ENCODE measurements at places on chromosomes 3 and 15. TPM values are rescaled to one million over a fixed set of nuclear protein-coding genes. Genes with fewer than 3 reads are reported as not detected.

DNA sequence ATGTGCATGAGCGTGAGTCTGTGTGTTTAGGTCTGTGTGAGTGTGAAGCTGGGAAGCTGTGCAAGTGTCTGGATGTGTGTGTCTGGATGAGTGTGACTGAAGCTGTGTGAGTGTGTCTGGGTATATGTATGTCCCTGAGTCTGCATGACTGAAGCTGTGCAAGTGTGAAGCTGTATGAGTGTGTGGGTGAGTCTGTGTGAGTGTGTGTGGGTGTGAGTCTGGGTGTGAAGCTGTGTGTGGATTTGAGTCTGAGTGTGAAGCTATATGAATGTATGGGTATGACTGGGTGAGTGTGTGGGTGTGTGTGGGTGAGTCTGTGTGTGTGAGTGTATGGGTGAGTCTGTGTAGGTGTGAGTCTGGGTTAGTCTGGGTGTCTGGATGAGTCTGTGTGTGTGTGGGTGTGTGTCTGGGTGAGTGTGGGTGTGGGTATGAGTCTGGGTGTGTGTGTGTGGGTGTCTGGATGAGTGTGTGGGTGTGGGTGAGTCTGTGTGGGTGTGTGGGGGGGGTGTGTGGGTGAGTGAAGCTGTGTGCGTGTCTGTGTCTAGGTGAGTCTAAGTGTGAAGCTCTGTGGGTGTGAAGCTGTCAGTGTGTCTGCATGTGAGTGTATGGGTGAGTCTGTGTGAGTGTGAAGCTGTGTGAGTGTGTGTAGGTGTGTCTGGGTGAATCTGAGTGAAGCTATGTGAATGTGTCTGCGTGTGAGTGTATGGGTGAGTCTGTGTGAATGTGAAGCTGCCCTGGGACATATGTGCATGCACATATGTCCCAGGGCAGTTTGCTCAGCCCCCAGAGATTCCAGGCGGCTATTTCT is 20.3 kb downstream of the MINAR1 start:
- no peak for DNase-seq

DNA sequence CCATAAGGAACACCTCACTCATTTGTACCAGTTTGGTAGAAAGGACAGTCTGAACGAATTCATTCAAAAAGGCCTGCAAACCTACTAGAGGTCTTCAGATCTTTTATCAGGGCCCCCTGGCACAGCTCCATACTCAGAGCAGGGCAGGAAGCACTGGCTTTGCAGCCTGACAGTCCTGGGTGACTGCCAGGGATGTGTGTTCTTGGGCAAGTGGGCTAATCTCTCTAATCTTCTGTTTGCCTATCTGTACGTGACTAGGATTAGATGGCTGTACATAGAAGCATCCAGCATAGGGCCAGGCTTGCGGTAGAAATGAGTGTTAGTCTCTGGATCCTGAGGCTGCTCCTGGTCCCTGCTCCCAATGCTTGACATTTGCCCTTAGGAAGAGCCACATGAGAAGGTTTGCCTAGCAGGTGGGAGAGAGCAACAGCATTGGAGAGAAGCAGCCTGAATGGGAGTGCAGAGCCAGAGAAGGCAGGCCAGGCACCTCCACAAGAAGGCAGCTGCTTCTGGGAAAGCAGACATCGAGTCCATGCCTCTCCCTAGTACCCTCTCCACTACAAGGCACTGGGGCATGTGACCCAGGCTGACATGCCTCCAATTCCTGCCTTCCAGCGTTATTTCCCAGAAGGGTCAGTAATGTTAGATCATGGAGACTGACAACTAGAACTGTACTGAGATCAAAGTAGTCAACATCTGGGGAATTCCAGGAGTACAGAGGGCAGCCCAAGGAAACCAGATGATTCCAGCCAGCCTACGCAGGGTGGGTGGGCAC is 1.0 kb upstream of the CXCR6 start:
- no peak for DNase-seq

STT3B gene
- 132 TPM for total RNA-seq

FBXO40 gene
- total RNA-seq = not detected

CGNL1 gene
- total RNA-seq = 5.4 TPM

DNA sequence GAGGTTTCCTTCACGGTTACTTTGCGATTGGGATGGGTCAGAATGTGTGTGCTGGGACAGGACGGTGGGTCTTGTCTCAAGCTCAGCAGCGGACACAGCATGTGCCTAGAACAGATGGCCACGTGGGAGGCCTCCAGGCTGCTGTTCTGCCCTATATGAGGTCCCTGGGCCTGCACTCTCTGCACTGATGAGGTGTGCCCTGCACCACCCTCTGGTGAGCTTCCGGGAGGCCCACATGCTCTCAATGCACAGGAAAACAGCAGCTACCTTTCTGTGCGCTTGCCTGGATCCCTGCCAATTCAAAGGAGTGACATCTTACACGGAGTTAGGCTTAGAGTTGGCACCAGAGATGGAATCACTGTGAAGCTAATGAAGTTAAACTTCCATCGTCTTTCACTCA is 59.8 kb downstream of the BOC start:
- no peak for DNase-seq

RNF168 gene
- 24.3 TPM for total RNA-seq

MUC20 gene
- total RNA-seq = 20.1 TPM

SEMA5B gene
- total RNA-seq = 0.32 TPM

TIMP4 gene
- total RNA-seq = 170 TPM

GRCh38 chr3:155270063-155270462 is 23.4 kb downstream of the STRIT1 start:
- DNase-seq = no peak

CCR3 gene
- total RNA-seq = not detected

SOX14 gene
- total RNA-seq = not detected

DNA sequence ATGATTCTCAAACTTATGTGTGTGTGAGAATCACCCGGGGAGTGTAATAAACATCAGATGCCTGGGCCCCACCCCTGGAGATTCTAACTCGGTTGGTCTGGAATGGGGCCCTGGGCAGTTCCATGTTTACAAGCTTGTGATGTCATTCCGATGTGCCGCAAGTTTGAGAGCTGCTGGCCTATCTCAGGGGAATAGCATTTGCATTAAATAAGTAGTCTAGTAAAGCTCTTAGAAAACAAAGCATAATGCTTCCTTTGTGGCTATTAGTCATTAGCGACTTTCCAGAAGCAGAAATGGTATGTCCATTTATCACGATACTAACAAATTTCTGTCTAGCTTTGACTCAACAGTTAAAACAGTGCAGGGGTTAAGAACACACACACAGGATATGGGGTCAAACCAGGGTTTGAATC is 20.9 kb downstream of the PGBD4 start:
- DNase-seq = no peak

GRCh38 chr15:41648770-41649169 is 11.4 kb upstream of the MGA start:
- DNase-seq = no peak

GRCh38 chr3:40249168-40249567 is 60.3 kb upstream of the EIF1B start:
- no peak for DNase-seq

HRH1 gene
- total RNA-seq = 3.8 TPM

PPARG gene
- 359 TPM for total RNA-seq

GRCh38 chr3:111741181-111741580 is 117.9 kb upstream of the PHLDB2 start:
- no peak for DNase-seq

MINAR1 gene
- total RNA-seq = 0.16 TPM

HDC gene
- 11.0 TPM for total RNA-seq

DNA sequence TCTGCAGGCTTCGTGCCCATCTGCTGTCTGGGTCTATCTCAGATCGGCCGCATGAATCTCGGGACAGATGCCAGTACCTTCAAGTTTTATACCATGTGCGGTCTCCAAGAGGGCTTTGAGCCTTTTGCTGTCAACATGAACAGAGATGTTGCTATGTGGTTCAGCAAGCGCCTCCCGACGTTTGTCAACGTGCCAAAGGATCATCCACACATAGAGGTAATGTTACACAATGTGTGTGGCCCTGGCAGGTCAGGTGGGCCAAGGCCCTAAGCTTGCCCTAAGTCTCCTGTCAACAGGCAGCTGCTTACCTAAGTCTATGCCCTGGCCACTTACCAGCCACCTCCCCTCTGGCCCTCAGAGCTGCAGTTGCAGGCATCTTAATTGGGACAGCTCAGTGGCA is 324.0 kb upstream of the CHRM5 start:
- no peak for DNase-seq

DNA sequence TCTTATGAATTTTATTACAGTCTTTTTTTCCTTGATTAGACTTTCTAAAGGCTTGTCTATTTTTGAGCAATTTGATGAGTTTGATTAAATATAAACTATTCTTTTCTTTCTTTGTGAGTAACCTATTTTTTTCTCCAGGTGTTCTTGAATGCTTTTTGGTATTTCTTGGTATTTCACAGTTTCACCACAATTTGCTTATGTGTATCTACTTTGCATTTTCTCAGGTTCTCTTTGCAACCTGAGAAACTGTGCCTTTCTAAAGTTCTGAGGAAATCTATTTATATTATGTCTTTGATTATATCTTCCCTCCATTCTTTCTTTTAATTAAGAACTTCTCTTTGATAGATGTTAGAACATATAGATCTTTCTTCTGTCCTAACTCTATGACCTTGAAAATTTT is 117.1 kb upstream of the MLF1 start:
- DNase-seq = no peak

- DNase-seq = no peak
These were observed 68.0 kb downstream of the LRRK1 start for GRCh38 chr15:100987143-100987542.

EFCAB12 gene
- 0.32 TPM for total RNA-seq

ZNF639 gene
- total RNA-seq = 41.8 TPM

- DNase-seq = no peak
These were observed 18.4 kb downstream of the MESP1 start for GRCh38 chr15:89732451-89733172.

GRCh38 chr3:175447521-175447920 is 588.4 kb downstream of the NAALADL2 start:
- no peak for DNase-seq

All from breast epithelium (tissue), 4 donors.